Activated CD4-positive, alpha-beta T cell treated with anti-CD3 and anti-CD28 coated beads, Interleukin-2, amount 50 U/mL, for 48 hours (primary cell): ENCODE measurements at places on chromosomes 7 and 10.

DNA sequence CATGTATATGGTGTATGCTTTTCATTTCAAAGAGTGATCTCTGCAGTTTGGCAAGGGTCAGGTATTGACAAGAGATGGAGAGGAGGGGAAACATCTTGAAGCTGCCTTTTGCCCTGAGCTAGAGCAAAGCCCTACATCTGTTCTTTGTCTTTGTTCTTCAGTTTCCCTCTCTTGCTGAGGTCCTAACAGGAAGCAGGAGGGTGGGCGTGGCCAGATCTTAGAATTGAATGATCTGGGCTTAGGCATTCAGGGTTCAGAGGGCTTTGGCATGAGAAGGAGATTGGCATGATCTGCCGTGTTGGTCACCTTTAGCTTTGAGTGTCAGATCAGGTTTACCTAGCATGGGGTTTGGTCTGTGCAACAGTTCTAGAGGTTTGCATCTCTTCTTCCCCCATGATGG, 41.3 kb downstream of the LRMDA start:
- DNase-seq, result no peak

- no peak for DNase-seq
These were observed 133.8 kb downstream of the SEMA3A start for GRCh38 chr7:84060760-84061261.

DNA sequence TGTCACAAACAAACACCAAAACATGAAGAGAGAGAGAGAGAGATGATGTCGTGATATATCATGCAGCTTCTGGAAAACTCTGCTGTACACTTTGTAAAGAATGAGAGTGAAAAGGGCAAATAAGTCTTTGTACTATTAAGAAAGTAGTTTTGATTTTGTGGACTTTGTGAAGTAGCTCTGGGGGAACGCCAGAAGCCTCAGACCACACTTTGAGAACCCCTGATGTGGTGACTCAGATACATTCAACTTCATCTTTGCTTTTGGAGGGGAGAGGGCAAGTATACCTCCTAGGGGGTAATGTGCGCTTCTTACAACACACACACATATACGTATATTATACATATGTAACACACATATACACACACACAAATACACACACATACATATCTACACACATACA, 84.3 kb downstream of the GALNT17 start:
- no peak for DNase-seq

DNA sequence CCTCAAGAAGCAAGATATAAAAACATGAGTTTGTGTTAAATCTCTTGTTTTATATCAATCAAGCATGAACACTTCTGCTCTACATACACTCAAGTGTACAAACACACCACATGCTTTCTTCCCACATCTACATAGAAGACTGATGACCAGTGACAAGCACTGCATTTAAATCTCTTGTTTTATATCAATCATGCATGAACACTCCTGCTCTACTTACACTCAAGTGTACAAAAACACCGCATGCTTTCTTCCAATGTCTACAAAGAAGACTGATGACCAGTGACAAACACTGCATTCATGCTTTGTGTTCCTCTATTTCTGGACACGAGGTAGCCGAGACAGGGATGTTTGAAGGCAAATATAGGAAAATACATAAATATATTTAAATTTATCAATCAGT, 642.0 kb upstream of the PFKP start:
- DNase-seq, result no peak

DNA sequence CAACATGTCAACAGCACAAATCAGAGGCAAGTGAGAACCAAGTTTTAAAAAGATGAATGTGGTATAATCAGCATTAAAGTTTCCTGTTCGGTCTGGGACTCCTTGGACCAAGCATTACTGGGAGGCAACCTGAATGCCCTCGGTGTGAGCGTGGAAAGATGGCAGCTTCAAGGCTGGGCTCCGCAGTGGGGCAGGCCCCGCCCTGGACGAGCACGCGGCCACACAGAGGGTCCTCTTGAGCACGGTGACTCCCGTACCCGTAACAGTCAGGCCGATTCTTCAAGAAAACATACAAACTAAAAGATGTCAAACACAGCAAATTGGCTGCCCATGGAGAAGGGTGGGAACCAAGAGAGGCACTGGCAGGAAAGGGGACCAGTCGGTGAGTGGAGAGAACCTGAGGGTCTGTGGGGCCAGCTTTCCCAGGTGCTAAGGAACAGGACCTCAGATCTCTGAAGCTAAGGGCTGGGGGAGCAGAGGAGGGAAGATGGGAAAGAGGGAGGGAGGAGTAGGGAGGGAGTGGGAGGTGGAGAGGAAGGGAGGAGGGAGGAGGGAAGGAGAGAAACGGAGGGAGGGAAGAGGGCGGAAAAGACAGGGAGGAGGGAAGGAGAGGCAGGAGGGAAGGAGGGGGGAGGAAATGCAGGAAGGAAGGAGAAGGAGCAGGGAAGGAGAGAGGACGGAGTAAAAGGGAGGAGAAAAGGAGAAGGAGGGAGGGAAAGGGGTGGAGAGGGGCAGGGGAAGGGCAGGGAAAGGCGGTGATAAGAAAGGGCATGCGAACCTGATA, 71.2 kb upstream of the FAM20C start:
- no peak for DNase-seq

DNA sequence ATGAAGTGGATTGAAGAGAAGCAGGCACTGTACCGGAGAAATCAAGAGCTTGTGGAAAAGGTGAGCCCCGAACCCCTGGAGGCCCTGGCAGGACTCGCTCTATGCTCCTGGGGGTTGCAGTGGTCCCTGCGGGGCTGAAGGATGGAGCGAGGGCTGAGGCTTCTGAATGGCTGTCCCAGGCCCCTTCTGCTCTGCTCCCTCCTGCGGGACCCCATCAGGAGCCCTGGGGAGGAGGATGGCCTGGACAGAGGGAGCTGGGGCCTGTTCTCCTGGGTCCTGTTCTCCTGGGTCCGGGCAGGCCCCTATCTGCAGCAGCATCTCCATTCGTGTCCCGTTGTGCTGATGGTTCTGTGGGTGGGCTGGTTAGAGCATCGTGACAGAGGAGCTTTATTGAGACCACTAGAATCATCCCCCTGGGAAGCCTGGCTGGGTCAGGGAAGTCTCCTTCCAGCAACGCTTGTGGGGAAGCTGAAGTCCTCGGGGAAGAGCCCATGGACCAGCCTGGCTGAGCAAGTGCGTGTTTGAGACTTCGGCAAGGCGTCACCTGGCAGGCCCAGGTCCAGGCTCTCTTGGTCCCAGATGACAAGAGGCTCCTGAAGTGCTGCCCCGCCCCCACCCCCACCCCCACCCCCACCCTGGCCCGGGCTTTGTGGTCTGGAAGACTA, 41.1 kb upstream of the DPYSL4 start:
- no peak for DNase-seq

DNA sequence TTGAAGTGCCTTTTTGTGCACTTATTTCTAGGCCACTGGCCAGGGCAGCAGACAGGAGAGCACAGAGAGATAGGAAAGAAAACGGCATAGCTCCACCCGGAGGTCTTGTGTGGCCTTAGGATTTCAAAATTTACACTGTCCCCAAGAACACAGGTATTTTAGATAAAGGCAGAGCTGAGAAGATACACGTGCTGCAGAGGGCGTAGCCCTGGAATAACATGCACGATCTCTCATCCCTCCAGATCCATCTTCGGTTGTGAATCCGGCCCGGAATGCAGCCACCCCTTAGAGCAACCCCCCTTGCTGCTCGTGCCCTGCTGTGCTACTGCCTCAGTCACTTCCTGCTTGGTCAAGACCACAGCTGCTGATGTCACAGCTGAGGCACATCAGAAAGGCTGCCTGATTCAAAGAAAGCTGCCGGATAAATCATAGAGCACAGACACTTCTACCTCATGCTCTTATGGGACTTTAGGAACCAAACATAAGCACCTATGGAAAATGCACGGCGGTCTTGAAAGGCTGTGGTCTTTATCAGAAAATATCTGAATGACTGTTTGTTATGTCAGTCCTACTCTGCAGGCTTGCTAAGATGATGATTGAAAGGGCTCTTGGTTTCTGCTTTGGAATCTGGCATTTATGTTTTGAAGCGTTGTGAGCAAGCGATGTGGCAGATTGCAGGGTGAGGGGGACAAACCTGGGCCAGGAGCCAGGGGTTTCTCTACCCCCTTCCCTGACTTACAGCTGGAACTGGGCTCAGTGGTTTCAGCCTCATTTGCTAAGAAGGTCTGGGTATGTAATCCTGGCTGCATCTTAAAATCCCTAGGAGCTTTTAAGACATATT, 152.0 kb downstream of the SVIL start:
- DNase-seq, result peak; percentile 20

GRCh38 chr10:100883312-100883821, 29.4 kb upstream of the SLF2 start:
- no peak for DNase-seq

- no peak for DNase-seq
These were observed 40.1 kb downstream of the PARP12 start for GRCh38 chr7:140022582-140023211.

DNA sequence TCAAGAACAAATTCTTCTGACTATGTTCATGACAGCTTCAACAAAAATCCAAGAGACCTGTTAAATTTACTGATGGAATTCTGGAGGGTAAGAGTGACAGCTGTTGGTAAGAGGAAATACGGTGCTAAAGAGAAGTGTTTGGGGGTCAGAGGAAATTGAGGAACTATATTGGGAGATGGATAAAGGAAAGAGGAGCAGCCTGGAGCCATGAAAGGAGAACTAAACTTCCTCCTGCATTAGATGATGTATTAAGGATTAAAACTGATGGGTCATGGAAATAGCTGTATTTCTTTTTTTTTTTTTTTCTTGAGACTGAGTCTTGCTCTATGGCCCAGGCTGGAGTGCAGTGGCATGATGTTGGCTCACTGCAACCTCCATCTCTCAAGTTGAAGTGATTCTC, 95.3 kb downstream of the HERPUD2 start:
- DNase-seq, result no peak

- DNase-seq, result no peak
These were observed 119.5 kb downstream of the HIPK2 start for GRCh38 chr7:139658296-139658695.

DNA sequence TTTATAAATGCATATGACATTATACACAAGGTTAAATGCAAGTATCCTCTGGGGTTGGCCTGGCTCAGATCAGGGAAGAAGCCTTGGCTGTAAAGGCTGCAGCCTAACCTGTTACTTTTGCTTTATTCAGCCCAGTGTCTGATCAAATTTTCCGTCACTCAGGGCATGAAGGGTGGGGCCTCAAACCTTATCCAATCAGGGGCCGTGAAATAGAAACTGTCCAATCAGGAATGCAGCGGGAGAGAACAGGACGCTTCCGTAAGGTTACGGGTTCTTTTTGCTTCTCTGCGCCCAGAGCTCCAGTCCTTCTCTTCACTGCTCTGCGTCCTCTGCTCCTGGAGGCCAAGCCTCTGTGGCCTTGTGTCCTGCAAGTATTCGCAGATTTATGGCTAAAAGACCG, at the start of gene ZNF716:
ZNF716 (plus strand) TSS at position 274 of the 400 bp plus-strand sequence; CDS start at position 386, 112 bp downstream.
- DNase-seq, result no peak

DNA sequence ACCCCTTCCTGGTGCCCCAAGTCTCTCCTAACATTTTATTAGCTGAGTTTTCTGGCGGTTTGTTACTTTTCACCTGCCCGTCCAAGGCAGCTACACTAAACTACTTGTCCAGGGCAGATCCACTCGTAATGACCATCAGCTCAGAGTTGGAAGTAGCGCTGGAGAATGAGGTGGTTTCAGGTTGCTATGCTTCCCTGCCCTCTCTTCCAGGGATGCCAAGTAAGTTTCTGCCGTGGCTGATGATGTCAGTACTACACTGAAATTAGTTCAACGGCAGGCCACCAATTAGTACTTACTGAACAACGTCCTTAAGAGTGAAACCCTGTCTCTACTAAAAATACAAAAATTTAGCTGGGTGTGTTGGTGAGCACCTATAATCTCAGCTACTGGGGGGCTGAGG, 55.2 kb downstream of the DIP2C start:
- DNase-seq, result no peak

DNA sequence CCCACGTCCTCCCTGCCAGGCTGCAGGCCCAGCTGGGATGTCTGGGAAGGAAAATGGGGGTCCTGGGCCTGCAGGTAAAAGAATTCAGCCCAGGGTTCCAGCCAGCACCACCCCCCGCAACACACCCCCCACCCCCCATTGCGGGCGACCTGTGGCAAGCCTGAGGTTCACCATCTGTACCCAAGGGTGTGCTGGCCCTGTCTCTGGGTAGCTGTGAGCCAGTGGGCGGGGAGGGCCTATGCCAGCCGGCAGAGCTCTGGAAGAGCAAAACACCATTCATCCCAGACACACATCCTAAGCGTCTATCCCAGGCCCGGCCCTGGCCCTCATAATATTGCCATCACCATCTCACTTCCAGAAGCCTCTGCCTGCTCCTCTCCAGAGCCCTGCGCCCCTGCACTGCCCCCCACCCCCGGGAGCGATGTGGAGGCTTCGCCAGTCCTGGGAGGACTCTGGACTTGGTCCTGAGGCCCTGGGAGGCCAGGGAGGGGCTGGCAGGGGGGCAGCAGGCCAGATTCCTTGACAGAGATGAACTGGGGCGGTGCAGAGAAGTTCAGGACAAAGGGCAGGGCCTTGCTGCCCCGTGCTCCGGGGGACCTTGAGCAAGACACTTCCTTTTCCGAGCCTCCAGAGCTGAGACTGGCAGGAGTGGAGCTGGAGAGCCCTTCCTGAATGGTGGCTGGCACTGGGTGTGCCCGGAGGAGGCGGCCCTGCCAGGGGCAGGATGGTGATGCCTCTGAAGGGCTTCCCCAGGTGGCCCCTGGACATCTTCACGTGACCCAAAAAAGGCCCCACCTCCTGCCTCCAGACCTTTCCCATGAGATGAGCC, 8.7 kb upstream of the TTYH3 start:
- DNase-seq, result no peak

DNA sequence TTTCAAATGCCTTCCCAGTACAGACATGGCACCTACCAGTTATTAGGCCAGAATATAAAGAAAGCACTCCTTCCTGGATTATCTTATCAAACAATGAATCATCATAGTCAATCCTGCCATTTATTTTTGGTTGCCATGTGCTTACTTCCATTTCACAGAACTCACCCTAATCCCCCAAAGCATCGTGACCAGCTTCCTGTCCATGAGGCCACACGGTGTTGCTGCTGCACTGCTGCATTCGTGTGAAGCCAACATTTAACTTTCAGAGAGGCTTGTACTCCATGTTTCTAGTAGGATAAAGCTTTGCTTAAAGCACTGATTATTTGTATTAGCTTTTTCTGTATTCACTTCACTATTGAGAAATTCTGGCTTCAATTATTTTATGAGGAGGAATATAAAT, 14.4 kb downstream of the COL28A1 start:
- no peak for DNase-seq

- no peak for DNase-seq
These were observed 934.6 kb downstream of the CCSER2 start for GRCh38 chr10:85262992-85263391.
